GF-D8 (cell line): ENCODE measurements at places on chromosomes 2 and 18.

DNA sequence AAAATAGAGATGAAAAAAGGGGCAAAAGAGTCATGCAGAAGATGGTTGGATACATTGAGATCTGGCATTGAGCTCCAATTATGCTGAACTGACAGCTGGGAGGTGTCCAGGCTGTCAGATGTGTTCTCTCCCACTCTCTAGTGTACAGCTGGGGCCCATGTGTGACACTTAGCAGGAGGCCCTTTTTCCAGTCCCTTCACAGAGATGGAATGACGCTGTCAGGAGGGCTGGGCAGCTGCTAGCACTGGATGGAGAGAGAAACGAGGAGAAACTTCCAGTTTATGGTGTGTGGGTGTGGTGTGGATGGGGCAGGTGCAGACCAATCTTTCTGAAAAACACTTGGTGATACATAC, 437.7 kb upstream of the HS6ST1 start:
- no peak for DNase-seq

DNA sequence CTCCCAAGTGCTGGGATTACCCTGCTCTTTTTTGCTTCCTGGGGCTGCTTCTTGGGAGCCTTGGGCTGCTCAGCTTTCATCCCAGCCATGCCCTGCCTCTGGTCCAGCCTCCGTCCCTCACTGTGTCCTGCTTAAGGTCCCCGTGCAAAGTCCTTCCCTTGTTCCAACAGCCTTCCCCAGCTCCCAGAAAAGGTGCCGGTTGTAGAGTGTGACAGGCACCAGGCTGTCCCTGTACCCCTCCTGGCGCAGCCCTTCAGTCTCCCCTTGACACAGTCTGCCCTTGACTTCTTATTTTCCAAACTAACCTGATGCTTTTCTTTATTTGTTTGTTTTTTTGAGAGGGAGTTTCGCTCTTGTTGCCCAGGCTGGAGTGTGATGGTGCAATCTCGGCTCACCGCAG, 20.1 kb upstream of the ALPI start:
- no peak for DNase-seq

DNA sequence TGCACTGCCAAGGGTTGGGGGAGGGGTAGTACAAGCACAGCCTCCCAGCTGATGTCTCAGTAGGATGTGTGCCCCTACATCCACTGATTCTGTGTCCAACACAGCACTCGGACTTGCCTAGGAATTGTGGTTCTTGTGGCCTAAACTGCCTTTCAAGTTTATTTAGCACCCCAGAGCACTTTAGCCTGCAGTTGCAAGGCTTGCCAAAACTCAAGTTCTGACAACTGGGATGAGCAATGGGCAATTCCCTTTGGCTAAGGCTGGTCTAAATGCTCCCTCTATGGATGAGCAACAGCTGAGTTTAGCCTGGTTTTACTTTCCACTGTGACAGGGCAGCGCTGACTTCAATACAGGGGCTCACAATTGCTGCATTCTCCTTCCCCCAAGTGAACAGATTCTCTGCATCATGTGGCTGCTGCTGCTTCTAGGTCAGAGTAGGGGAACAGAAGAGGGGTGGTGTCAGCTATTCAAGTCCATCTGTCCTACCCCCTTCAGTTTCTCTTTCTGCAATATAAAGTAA, 471.5 kb downstream of the PIK3C3 start:
- no peak for DNase-seq

GRCh38 chr2:232239951-232240681, 138.4 kb upstream of the ALPP start:
- no peak for DNase-seq

- DNase-seq, result no peak
Observed at GRCh38 chr18:9328776-9329175, 5.8 kb upstream of the TWSG1 start.

DNA sequence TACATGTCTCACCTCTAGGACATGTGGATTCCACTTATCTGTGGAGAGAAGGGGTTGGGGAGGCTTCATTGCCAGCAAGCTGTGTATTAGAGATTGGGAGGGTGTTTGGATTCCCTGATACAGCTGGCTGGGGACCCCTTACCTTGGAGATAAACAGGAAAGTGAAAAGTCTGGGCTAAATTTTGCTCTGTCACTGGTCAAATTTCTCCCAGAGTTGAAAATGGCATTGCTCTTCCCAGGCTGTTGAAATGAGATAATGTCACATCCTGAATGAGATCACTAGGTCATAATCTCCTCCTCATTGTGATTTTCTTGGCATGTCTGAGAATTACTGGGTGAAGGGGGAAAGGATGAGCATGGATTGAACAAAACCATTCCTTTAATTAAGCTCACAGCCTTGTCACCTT, 265.0 kb upstream of the PARD3B start:
- no peak for DNase-seq

DNA sequence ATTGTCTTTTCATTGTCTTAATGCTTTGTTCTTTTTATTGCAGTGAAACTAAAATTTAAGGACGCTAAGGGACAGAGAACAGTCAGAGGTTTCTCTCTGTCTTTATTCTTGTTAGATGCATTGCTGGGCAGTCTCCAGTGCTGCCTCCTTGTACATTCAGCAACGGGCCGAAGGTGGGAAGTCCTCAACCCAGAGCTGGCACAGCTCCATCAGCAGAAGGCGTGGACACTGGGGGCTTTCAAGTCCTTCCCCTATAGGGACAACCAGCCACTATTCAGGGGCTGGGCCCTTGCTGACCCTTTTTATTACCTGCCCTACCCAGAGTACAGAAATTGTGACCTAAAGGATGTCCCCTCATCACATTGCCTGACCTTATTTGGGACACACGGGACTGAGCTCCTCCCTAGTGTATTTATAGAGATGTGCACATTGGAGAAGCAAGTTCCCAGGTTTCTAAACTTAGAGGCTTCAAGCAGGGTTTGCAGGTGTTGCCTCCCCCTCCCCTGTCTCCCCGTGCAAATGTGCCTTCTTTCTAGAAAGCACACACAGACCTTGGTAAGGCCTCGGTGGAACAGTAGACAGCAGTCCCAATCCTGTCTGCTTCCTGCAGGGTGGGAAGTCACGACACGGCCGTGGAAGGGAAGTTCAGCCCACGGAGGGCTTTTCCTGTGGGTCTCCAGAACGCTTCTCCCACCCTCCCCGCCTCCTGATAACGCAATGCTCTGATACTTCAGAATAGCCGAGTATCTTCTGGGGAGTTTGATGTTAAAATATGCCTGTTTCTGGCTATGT, 68.2 kb downstream of the ZCCHC2 start:
- no peak for DNase-seq

GRCh38 chr2:11042841-11043240, 112.4 kb upstream of the SLC66A3 start:
- no peak for DNase-seq

DNA sequence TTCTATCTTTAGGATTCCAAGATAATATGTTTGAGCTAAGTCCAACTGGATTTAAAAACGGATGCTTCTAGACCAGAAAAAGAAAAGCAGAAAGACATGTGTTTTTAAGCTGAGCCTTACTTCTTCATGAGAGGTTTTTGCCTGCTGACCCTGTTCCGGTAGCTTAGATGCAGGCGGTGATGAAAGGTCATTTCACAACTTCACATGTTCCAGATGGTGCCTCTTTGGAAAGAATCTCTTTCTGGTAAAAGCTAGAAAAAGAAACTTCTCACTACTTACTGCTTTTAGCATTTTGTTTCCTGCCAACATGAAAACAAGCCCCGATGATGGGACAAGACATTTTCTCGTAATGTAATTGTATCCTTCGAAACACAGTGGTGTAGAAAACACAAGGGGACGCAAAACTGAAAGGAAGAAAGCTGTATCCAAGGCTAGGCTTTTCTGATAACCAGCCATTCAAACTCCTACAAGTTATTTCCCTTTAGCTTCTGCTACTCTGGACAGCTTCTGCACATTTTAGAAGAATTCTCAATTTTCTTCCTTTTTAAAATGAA, 407.3 kb upstream of the LYPD1 start:
- no peak for DNase-seq

- no peak for DNase-seq
Observed at GRCh38 chr18:45713239-45713638, 10.7 kb upstream of the SLC14A1 start.

GRCh38 chr2:61504949-61505348, 33.2 kb downstream of the XPO1 start:
- DNase-seq, result no peak

DNA sequence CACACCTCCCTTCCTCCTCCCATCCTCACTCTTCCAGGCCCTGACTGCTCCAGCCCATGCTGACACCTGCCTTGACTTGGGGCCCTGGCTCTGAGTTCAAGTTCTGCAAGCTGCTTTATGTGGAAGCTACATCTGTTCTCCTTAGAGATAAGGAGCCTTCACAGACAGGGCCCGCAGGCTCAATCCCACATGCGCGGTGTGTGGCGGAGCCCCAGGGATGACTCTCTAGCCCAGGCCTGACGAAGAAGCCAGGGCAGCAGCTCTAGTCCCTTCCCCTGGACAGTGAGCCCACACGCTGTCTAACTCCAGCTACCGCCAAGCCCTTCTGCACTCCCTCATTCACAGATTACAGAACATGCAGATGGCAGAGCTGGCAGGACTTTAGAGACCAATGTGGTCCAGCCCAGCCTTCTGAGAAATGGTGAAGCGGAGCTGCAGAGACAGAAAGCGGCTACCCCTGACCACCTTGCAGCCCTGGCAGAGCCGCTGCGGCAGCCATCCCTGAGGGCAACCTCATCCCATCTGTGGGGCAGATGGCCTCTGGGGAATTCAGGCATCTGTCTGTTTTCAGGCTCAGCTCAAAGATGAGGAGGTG, 304.3 kb downstream of the CELF4 start:
- DNase-seq, result no peak

- no peak for DNase-seq
Observed at GRCh38 chr2:216784456-216784855, 75.4 kb downstream of the TNP1 start.

DNA sequence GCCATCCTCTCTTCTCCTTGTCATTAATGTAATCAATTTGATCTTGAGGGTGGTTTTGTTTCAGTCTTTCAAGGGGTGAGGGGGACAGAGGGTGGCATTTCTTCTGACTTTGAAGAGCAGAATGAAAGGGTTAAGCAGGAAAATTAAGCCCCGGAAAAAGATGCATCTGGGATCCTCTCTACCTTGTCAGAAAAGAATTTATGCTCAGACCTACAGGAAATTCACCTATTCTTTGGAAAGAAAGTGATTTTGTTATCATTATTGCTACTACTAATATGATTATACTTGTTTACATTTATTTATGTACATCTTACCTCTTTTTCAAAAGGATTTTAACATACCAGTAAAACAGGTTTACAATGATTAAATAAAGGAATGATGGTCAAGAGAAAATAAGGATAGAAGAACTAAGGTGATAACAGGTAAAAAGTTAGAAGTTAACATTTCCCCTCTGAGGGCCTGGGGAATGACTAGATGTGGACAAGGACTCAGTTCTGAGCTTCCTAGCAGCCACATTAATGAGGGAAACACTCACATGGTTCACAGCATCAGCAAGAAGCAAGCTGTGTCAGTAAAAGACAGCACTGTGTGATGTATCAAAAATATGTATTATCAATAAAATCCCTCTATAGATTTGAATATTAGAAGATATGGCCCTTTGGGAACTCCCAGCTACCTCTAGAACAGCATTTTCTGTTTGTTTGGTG, 151.4 kb downstream of the MYCN start:
- no peak for DNase-seq

DNA sequence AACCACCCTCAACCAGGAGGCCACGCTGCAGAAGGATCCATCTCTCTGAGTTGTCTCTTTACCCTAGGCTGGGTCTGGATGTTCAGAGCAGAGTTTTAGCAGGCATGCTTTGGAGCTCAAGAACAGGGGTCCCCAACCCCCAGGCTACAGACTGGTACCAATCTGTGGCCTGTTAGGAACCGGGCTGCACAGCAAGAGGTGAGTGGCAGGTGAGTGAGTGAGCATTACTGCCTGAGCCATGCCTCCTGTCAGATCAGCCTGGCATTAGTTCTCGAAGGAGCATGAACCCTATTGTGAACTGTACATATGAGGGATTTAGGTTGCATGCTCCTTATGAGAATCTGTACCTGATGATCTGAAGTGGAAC, 172.5 kb downstream of the UXS1 start:
- DNase-seq, result no peak

DNA sequence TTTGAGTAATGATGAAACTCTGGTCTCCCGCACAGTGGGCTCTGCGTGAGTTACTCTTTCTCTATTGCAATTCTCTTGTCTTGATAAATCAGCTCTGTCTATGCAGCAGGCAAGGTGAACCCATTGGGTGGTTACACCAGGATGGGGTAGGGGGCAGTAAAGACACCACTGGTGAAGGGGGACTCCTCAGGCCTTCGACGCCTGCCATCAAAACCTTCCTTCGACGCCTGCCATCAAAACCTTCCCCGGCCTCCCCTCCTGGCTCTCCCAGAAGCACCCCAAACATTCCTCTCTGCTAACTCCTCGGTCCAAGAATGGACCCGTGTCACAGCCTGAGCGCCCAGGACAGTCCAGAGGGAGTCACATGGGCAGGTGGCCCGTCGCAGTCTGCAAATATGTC, 4.8 kb upstream of the STARD7 start:
- DNase-seq, result no peak

DNA sequence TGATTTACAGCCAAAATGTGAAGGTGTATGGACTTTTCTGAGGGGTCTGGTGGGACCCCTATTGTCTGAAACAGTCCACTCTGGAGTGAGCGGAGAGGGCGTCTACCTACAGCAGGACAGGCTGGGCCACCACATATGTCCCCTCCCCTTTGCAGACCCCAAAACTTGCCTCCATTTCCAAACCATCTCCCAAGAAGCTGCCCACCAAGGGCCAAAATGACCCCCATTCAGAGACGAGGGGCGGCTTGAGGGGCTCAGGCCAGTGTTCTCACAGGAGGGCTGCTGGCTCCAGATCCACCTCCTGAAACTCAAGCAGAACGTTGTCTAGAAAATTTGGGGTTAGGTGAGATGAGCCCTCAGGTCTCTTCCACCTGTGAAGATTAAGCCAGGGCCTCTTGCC, 161.1 kb upstream of the SALL3 start:
- no peak for DNase-seq

DNA sequence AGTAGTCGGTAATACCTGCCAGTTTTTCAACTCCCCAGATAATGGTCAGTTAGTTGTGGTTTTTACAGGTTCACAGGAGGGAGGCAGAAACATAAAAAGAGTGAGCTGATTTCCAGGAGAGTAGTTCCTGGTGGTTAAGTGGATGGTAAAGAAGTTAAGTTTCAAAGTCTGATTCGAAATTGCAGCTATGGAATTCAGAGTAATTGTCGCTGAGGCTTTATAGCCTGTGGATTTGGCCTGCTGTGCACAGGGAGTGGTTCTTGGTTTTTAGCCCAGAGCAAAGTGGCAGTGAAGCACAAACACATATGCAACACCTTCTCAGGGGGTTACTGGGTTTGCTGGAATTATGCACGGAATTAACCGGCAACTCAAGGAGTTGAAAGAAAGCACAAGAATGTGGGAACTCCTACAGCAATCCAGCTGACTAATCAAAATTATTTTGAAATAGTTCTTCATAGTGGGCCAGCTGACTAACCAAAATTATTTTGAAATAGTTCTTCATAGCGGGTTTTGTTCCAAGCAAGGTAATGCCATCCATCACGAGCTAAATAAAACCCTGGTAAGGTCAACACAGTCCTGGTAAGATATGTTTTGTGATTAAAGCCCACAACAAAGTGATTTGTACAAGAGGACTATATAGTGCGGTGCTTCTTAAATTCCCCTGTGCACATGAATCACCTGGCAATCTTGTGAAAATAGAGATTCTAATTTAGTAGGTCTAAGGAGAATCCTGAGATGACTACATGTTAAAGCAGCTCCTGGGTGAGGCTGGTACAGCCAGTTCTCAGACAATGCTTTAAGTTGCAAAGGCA, 94.4 kb downstream of the SGPP2 start:
- no peak for DNase-seq
